ENCODE measurements at places on chromosomes 2 and 18.

GRCh38 chr2:64635976-64636911 is 17.5 kb downstream of the SERTAD2 start:
- DNase-seq: no peak

DNA sequence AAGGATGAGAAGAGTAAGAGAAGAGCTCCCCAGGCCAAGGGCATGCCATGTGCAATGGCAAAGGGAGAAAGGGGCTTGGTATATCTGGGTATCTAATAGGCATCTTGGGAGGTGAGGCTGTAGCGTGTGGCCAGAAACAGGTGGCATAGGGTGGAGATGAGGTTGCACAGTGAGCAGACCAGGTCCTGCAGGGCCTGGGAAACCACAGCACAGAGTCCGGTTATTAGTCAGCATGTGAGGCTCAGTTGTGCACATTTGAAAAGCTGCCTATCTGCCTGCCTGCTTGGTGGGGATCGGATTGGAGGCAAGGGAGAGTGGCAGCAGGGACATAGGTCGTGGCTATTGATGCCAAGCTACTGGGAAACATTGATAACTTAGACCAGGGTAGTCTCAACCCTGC is 190.6 kb downstream of the TPGS2 start:
- DNase-seq: no peak

DNA sequence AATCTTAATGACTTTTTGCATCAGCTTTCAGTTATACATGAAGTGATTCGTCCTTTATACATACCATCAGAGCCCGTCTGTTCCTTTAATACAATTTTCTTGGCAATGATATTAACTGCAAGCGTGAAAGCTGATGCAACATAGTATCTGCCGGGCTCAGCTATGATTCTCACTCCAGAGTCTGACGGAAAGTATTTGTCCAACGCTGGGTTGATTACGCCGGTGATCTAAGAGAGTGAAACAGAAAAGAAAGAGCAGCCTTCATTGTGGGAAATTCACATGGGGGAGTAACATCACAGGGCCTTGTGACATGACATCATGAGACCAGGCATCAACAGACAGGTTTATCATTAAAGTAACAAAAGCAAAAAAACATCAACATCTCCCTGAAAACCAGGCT is 6.2 kb downstream of the ODC1 start:
- DNase-seq: peak; percentile 14

GRCh38 chr2:18745431-18746272 is 156.3 kb upstream of the NT5C1B start:
- no peak for DNase-seq

DNA sequence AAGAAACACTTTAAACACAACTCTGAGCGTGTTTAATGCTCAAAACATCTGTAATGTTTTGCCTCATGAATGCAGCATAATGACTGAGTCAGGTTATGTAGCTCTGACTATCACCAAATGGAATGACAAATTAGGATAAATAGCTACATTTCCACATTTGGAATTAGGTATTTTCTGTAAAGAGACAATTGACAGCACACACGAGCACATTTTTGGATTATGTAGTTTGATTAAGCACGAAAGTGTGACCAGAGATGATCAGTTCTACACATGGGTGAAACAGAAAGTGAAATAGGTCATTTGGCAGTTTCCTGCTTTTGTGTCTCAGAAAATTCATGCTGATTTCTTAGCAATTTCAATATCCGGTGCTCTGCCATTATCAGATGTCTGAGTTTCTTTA is 29.0 kb downstream of the LPIN1 start:
- DNase-seq: no peak
